Endothelial cell of umbilical vein (primary cell): ENCODE measurements at places on chromosomes 4 and X.
A peak's percentile ranks its signal among the peaks of the same experiment; 100 is the strongest.

- DNase-seq, result no peak
Observed at GRCh38 chrX:7083021-7083420, 64.5 kb upstream of the STS start.

- DNase-seq, result no peak
Observed at GRCh38 chrX:122439831-122440230, 744.2 kb upstream of the GRIA3 start.

- DNase-seq, result no peak
Observed at GRCh38 chr4:131251321-131251720, 1897.8 kb upstream of the PCDH10 start.

DNA sequence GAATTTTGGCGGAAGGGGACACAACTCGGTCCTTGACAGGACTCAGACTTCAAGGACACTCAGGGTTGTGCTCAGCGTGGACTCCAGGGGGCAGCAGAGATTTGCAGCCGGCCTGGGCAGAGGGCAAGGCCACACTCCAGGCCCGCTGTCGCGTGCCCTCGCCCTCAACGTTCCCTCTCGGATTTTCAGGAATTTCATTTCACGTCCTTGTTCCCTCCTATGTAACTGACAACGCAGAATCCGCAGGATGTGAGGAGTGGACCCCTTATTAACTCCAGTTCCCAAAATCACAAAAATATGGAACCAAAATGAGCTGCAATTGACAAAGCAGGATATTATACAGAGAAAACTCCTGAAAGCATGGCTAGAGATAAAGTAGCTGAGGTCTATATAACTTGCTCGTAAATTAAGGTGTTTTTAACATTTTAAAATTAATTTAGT lies 21.0 kb upstream of the DCTD start:
- peak; percentile 68 for DNase-seq

DNA sequence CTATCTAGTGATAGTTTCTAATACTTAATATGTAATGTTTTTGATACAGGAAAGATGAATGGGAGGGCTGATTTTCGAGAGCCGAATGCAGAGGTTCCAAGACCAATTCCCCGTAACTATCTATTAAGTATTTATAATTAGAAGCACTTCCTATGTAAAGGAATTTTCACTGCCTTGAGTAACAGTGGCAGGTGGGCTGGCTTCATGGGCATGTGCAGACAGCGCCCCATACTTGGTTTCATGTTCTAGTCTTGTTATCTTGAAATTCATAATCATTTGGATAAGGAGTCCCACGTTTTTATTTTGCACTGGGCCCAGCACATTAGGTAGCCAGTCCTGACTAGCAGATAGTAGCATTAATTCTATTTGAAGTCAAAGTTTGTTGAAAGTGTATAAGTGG lies 1.7 kb downstream of the OCIAD1 start:
- DNase-seq, result peak; percentile 20

DNA sequence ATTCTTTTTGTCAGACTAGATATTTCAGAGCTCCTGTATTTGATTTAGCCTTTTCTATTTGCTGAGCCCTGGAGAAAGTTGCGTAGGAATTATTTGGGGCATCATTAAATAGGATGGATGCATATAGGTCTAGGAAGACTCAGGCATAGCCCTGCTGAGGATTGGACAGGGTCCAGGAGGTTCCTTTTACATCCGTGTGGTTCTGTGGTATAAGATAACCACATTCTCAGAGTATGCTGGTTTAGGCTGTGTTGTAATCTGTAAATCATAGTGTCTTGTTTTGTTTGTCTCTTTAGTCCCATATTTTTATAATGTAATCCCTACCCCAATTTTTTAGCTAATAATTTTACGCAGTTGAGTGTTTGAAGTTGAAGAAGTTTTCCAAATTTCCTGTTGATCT lies 513.7 kb downstream of the RPA4 start:
- no peak for DNase-seq

DNA sequence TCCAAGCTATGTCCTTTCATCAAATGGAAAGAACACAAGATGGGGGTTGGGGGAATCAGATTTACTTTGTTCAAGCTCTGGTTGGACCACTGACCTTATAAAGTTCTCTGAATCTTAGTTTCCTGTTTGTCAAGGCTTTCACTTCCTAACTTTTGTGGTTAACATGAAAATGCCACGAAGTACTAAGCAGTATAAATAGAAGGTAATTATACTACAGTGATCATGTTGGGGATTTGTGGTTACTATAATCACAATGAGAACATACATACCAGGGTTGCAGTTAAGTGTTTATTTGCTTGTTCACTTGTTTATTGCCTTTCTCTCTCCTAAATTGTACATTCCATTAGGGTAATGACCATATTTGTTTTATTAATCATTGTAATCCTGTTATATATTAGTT lies 53.2 kb downstream of the SPRY1 start:
- DNase-seq, result peak; percentile 43

- DNase-seq, result peak; percentile 81
Observed at GRCh38 chr4:1870578-1871443, at the start of gene NSD2. TSS of gene NSD2 (plus strand) at chr4:1871393. CDS start at chr4:1900655, 29,262 bp downstream.

- no peak for DNase-seq
Observed at GRCh38 chrX:3449287-3449686, 102.8 kb upstream of the MXRA5 start.

DNA sequence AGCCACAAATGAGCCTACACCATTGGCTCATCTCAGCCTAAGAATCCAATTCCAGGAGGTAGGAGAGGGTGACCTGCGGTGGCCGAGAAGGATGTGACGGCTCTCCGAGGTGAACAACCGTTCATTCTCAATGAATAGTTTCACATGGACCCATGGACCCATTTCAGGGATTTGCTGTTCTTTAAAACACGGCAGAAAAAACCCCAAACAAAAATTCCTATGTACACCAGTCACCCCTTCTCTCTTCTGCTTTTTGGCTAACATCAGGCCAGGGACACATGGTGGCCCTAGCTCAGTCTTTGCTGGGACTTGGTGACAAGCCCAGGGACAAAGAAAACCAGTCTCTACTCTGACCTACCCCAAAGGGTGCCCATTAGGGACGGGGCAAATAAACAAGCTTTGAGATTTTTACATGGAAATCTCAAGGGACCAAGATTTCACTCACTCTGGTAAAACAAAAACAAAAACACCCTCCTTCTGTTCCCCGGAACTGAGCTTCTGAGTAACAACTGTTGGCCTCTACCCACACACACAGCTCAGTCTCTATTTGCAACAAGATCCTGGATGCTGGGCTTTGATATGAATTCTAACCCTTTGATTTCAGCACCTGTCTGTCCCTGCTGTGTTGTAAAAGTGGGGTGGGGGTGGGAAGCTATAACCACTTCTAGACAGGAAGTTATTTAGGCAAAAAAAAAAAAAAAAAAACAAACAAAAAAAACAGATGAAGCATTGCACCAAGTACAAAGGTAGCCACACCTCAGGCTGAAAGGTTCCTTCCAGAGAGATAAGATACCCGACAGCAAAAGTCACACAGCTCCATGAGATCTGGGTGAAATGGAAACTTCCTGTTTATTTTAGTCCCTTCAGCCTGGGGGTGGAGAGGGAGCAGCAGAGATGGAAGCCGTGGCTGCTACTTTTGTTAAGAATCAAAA lies 49.0 kb downstream of the DDX3X start:
- DNase-seq, result no peak

- DNase-seq, result no peak
Observed at GRCh38 chr4:46442963-46443362, 53.0 kb upstream of the GABRA2 start.

DNA sequence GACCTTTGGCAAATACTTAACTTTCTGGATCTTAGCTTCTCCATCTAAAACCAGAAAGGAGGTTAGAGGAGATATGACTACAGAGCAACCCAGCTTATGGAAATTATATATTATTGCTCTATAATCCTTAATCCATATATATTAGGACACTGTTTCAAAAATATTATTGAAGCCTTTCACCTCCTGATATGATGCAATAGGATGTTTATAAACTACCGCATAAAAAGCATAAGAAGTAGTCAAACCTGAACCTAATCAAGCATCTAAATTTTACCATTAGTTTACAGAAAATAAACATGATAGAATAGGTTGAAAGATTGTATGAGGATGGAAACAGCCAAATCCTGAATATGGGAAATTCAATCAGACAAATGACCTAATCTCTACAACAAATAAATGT lies 5.6 kb upstream of the FAM200B start:
- no peak for DNase-seq

DNA sequence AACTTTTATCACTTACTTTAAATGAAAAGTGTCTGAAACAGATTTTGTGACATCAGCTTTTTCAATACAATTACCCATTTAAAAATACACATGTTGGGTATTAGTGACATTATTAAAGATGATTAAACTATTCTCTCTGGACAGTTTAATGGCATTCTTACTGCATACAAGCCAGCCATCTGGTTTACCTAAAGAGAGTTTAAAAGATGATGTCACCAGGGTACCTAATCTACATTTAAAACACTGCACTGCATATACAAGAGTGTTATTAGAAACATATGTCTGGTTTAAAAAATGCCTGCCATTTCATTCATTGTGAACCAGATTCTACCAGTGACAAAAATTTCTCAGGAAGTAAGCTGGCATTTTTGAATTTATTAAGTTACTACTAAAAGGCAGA lies 919.1 kb downstream of the ADGRL3 start:
- DNase-seq, result no peak

DNA sequence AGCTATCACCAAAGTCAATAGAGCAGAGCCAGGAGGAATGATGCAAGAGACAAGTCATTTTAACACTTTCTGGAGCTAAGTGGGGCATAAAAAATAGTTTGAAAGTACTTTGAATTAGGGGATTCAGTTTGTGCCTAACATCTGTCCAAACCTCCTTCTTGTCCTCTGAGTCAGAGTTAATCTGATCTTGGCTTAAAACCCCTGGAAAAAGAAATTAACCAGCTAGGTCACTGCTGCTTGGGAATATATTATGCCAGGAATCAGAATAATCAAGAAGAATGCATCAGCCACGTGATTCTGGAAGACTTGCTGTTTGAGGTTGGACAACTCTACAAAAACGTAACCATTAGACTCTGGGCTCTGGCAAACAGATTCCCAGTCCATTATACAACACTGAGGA lies 45.3 kb upstream of the EDA2R start:
- no peak for DNase-seq

GRCh38 chrX:151912780-151913179 lies at the start of gene MAGEA4:
TSS of gene MAGEA4 (plus strand) at chrX:151912889. CDS start at chrX:151923665, 10,776 bp downstream.
- no peak for DNase-seq

- DNase-seq, result no peak
Observed at GRCh38 chr4:152559641-152560040, 23.7 kb upstream of the FBXW7 start.
